Aorta (tissue), 5 donors: ENCODE measurements at places on chromosomes 12 and 14. TPM values are rescaled to one million over a fixed set of nuclear protein-coding genes. Genes with fewer than 3 reads are reported as not detected.

EML1 gene
- total RNA-seq: 45.9 TPM

ATP2B1 gene
- 44.8 TPM for total RNA-seq

KRT8 gene
- 102 TPM for total RNA-seq

ADAM20 gene
- total RNA-seq: 3.8 TPM

RNF31 gene
- total RNA-seq: 51.6 TPM

CEBPE gene
- total RNA-seq: 0.33 TPM

ADAM21 gene
- 0.24 TPM for total RNA-seq

TEX22 gene
- total RNA-seq: 2.1 TPM

TSPAN11 gene
- 2.8 TPM for total RNA-seq

TROAP gene
- total RNA-seq: 1.1 TPM

HOXC11 gene
- total RNA-seq: not detected

KRR1 gene
- 42.5 TPM for total RNA-seq

SLC7A8 gene
- total RNA-seq: 20.0 TPM

FLVCR2 gene
- 15.4 TPM for total RNA-seq

ATXN2 gene
- total RNA-seq: 69.4 TPM

NFKBIA gene
- total RNA-seq: 126 TPM

RTN1 gene
- 17.8 TPM for total RNA-seq

CLEC6A gene
- not detected for total RNA-seq

HOXC13 gene
- total RNA-seq: 0.32 TPM

LRFN5 gene
- 0.94 TPM for total RNA-seq

CABP1 gene
- 1.7 TPM for total RNA-seq

RASSF9 gene
- total RNA-seq: 6.5 TPM

HPD gene
- total RNA-seq: 3.1 TPM

IQSEC3 gene
- 6.4 TPM for total RNA-seq

HSPA2 gene
- 28.9 TPM for total RNA-seq

FOXJ2 gene
- 29.8 TPM for total RNA-seq

COX8C gene
- not detected for total RNA-seq

CAPZA3 gene
- not detected for total RNA-seq

NOS1 gene
- 0.19 TPM for total RNA-seq

WIF1 gene
- total RNA-seq: 0.48 TPM

TECPR2 gene
- 32.2 TPM for total RNA-seq

SLC11A2 gene
- 71.9 TPM for total RNA-seq

APOF gene
- total RNA-seq: not detected

PSMA3 gene
- 136 TPM for total RNA-seq

DPF3 gene
- 0.65 TPM for total RNA-seq

VASH1 gene
- 16.1 TPM for total RNA-seq

MYO1H gene
- total RNA-seq: not detected

GAS2L3 gene
- 19.6 TPM for total RNA-seq

IL25 gene
- not detected for total RNA-seq

TMEM63C gene
- total RNA-seq: 0.06 TPM
